ENCODE measurements at places on chromosomes 3 and 15. TPM values are rescaled to one million over a fixed set of nuclear protein-coding genes. Genes with fewer than 3 reads are reported as not detected.

The ETFA gene
- total RNA-seq = 113 TPM

The LTF gene
- not detected for total RNA-seq

The DGKG gene
- 0.37 TPM for total RNA-seq

The SSUH2 gene
- total RNA-seq = 1.3 TPM

The COL6A5 gene
- total RNA-seq = not detected

The FOXB1 gene
- total RNA-seq = 0.77 TPM

The RTP2 gene
- not detected for total RNA-seq

Measured in activated T-helper 17 cell treated with anti-CD3 and anti-CD28 coated beads, Interleukin-2, amount 50 U/mL, for 72 hours (primary cell).